ENCODE measurements at places on chromosomes 12 and 14.

- DNase-seq: no peak
Measured at GRCh38 chr12:50195832-50196231, 28.7 kb upstream of the CERS5 start.

GRCh38 chr14:92630367-92630766 is 116.8 kb downstream of the RIN3 start:
- no peak for DNase-seq

- no peak for DNase-seq
Measured at GRCh38 chr14:61406675-61407074, 85.3 kb downstream of the PRKCH start.

DNA sequence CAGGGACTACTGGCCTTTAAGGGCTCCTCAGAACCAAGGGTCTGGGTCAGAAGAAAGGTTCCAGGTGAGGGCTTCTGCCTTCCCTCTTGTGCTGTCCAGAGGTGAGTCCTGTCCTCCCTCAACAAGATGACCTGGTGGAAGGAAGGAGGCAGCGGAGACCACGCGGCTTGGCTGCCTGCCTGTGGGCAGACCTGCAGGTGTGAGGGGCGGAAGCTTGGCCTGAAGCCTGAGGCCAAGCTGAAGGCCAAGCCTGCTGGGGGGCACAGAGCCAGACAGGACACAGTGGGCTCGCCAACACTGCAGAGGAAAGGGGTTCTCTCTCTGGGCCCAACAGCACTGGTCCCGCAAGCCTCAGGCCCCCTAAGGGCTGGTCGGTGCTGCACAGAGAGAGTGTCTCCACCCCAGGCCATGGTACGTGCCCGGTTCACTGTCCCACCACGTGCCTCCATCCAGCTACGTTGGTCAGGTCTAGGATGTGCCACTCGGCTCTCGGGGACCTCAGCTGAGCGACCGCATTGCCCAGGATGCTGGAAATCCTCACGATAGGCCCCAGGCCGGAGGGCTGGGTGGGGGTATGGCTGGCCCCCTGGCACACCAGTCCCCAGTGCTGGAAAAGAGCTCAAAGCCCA is 170.0 kb upstream of the PRMT8 start:
- DNase-seq: no peak

DNA sequence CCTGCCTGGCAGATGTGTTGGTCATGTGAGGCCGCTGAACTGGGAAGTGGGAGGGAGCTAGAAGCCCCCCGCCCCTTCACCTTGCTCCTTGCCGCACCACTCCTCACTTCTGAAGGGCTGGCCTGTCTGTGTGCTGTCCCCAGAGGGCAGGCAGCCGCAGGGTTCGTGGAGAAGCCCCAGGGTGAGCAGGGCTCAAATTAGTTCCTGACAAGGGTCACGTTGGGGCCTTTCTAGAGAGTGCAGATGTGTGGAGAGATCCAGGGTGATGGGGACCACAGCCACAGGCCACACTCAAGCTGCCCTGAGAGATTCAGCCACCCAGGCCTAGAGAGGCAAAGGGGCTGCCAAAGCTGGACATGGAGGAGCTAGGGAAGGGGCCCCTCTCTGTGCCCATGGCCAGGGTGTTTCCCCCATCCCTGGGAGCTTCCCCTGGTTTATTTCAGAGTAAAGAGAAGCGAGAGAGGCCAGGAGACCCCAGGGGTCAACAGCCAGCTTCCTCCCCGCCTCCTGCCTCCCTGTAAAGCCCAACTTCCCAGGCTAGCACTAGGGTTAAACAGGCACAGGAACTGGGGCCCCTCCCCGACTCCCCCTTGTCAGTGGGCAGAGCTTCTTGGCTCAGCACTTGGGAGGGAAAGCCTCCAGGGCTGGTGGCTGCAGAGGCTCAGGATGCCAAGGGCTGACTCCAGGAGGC is 16.2 kb downstream of the SLC25A29 start:
- DNase-seq: no peak

GRCh38 chr14:96509457-96510090 is 7.4 kb downstream of the PAPOLA start:
- no peak for DNase-seq

- no peak for DNase-seq
Measured at GRCh38 chr12:59119676-59120075, 199.4 kb upstream of the LRIG3 start.

- DNase-seq: peak; percentile 67
Measured at GRCh38 chr12:645563-646071, 17.6 kb downstream of the NINJ2 start.

DNA sequence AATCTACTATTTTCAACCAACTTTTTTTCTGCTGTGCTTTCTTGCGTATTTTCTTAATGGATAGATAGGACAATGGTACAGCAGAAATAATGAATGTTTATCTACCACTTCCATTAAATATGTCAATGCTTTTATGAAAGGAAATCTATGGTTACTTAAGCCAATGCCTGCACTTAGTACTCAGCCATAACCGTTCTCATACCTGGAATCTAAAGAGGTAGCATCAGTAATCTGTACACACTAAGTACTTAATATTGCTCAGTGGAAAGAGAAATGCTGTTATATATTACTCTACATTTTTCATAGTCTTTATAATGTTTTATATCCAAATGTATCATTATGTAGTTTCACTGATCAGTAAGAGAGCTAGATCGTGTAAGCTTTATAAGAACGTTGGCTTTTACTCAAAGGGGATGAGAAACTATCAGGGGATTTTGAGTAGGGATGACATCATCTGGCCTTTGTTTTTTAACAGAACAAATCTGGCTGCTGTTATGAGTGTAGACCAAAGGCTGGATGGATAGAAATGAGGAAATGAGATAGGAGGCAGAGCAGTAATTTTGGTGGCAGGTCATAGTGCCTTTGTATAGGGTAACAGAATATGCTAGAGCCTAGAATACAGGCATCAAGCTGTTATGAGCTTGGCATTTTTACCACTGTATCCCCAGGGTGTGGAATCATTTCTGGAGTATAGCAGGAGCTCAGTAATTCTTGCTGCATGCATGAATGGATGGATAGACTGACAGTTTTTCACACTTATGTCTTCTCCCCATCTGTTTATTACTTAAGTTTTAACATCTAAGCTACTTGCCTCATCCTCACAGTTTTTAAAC is 34.0 kb downstream of the ALG10B start:
- no peak for DNase-seq

DNA sequence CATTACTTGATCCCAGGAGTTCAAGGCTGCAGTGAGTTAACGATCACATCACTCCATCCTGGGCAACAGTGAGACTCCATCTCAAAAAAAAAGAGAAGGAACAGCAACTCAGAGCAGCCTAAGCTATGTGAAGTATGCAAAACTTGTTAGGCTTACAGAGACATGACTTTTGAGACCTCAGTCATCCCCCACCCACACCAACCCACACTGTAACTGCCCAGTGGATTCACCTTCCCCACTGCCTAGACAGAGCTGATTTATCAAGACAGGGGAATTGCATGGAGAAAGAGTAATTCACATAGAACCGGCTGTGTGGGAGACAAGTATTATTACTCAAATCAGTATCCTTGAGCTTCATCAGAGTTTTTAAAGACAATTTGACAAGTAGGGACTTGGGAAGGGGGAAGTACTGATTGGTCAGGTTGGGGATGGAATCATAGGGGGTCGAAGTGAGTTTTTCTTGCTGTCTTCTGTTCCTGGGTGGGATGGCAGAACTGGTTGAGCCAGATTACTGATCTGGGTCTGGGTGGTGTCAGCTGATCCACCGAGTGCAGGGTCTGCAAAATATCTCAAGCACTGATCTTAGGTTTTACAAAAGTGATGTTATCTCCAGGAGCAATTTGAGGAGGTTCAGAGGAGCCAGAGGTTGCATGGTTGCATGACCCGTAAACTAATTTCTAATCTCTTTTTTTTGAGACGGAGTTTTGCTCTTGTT is 6.2 kb upstream of the WDR89 start:
- no peak for DNase-seq

DNA sequence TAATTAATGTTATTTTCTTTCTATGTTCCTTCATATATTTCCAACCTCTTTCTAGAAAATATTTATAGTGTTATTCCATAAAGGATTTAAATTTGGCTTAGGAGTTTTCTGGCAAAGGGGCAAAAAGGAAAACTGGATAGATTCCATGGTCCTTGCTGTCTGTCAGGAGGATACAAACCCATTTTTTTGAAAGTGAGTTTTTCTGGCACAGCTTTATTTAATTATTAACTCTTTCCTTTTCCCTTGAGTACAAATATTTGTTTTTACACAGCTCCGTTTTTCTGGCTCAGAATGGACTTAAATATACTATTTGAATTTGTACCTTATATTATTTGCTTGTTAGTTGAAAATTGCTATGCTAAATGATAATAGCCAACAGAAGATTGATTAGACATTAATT is 56.3 kb downstream of the MNAT1 start:
- DNase-seq: no peak

DNA sequence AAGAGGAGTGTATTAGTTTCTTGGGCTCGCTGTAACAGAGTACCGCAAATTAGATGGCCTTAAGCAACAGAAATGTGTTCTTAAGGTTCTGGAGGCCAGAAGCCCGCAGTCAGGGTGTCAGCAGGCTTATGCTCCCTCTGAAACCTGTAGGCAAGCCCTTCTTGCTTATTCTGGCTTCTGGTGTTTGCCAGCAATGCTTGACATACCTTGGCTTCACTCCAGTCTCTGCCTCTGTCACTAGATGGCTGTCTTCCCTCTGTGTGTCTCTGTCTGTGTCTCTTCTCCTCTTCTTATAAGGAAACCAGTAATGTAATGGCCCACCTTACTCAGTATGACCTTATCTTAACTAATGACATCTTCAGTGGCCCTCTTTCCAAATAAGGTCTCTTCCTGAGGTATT is 85.1 kb downstream of the DERA start:
- DNase-seq: no peak

Data from ascending aorta (tissue), 2 donors.